ENCODE measurements at places on chromosomes 13 and 19.

- DNase-seq = no peak
Measured at GRCh38 chr13:44174769-44175425, 198.7 kb upstream of the SERP2 start.

GRCh38 chr13:27425158-27425917 lies 919 bp downstream of the GTF3A start:
- DNase-seq = no peak

DNA sequence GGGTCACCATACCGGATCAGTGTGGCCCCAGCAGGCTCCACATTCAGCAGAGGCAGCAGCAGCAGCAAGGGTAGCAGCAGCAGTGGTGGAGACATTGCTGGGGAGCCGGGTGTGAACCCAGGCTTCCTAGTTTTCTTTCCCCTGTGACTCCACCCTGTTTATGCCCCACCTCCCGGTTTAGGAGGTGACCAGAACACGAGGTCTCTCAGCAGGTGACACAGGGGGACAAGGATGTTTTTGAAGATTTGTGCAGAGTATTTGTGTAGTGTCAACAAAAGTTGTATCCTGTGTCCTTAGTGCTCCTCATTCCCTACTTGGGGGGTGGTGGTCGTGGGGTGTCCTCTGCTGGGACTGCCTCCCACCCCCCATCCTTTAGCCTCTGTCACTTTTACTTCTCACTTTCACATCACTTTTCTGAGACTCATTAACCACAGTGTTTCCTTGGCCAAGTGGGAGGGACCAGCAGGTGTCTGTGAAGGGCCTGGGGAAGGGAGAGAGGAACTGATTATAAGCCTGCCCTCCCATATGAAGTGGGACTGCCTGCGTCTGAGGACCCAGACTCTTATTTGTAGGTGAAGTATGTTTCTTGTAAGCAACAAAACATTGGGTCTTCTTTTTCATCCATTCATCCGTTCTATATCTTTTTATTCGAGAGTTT lies 15.6 kb upstream of the KCNC3 start:
- DNase-seq = no peak

DNA sequence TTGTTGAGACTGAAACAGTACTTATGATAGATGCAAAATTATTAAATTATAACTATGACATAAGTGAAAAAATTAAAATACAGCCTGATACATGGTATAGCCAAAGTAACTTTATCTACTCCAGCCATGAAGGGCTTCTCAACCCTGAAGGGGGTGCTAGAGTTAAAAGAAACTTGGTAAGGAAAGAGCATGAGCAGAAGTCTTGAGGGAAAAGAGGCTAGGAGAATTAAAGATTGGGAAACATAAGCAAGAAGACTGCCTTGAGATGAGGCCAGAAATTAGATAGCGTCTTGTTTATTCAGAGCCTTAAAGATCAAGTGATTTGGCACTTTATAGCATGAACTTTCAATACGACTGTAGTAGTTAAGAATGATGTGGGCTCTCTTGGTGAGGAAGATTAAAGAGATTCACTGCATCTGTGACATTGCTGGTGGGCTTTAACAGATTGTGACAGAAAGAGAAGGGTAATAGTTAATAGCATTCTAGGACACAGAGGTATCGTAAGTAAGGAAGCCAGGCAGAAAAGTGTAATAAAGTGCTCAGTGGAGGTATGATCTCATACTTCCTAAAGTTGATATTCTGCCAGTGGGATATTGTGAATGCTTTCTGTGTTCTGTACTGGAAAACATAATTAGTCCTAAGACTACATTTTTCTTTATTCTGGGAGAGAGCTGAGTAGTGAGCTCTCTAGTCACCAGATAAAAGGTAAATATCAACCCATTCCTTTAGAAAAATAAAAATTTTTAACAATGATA lies 385.4 kb upstream of the PRR20A start:
- DNase-seq = no peak

- no peak for DNase-seq
Measured at GRCh38 chr19:2112516-2113320, 16.0 kb downstream of the IZUMO4 start.

- no peak for DNase-seq
Measured at GRCh38 chr19:722553-723101, 13.9 kb downstream of the PALM start.

DNA sequence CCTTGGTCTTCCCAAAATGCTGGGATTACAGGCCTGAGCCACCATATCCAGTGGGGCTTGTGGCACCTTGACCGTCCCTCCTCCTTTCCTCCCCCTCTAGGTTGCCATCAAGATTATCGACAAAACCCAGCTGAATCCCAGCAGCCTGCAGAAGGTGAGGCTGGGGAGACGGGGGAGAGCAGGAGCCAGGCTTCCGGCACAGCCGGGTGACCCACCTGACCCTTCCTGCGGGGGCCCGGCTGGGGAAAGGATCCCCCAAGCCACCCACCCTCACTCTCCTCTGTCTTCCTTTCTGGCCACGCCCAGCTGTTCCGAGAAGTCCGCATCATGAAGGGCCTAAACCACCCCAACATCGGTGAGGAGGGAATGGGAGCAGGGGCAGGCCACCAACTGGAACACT lies 11.9 kb downstream of the MARK4 start:
- DNase-seq = no peak

DNA sequence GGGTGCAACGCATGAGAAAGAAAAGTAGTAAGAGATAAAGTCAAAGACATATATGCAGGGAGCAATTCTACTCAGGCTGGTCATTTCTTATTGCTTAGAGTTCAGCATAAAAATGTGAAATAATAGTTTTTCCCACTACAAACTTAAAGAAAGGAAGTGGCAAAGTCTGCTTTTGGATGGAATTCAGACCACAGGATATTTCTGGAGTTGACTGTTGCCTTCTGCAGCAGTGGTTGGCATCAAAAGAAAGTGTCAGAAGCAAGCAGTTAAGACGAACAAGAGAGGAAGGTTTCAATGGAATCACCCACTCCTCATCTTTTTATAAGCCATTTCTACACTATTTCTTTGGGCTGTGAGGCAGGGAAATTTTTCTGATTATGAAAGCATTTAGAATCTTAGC lies 36.2 kb upstream of the TRPC4 start:
- DNase-seq = no peak

- DNase-seq = no peak
Measured at GRCh38 chr19:40588926-40589569, 12.1 kb upstream of the LTBP4 start.

GRCh38 chr19:2616741-2617392 lies 85.6 kb downstream of the GNG7 start:
- peak; percentile 70 for DNase-seq

DNA sequence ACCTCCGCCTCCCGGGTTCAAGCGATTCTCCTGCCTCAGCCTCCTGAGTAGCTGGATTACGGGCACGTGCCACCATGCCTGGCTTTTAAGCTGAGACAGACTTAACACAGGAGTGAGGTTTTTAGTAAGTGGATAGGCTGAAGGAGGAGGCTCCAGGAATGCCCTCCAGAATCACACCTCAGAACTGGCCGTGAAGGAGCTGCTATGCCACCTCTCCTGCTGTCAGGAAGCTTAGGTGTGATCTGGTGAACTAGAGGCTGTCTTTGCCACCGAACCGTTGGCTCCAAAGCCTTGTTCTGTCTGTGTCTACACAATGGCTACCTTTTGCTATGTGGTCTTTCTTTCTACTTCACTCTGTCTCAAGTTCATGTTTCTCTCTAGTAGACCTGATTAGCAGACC lies 4.2 kb downstream of the PDCD2L start:
- DNase-seq = no peak

GRCh38 chr13:40631605-40632004 lies 34.8 kb downstream of the FOXO1 start:
- DNase-seq = no peak

- no peak for DNase-seq
Measured at GRCh38 chr13:59352600-59352999, 811.1 kb downstream of the DIAPH3 start.

DNA sequence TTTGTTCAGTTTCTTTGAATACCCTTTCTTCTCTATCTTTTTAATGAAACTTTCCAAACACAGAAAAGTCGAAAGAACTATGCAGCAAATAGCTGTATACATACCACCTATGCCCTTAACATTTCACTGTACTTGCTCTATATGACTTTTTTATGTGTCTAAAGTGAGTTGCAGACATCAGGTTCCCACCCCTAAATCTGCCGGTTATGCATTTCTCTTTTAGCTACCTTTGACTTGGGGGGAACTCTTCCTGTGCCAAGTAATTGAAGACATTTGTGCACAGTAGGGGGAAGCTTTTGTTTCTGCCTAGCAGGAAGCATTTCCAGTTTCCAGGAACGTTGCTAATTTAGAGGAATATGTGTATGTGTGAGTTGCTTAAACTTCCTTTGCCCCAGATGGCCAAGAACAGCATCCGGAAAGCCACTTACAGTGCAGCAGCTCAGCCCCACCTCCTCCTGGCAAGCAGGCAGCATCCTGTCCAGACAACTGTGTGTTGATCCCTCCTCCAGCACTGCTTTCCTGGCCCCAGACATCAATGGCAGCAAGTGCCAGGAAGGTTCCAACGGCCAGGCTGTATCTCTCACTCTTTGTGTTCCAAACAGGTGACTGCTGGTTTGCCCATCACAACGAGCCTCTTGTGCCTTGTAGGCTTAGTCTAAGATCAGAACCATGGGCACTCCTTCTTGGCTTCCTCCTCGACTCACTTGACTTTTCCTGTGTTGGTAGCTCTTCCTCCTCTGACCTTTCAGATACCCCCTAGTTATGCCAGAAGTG lies 14.7 kb upstream of the GRAMD1A start:
- DNase-seq = peak; percentile 54

- DNase-seq = no peak
Measured at GRCh38 chr13:80039000-80039399, 301.9 kb downstream of the SPRY2 start.
